ENCODE measurements at places on chromosomes 3 and 15.

GRCh38 chr3:14458434-14459275 is 56.2 kb downstream of the SLC6A6 start:
- no peak for DNase-seq

GRCh38 chr3:39184081-39184967 is 8.1 kb downstream of the XIRP1 start:
- DNase-seq: no peak

GRCh38 chr3:55531321-55531720 is 44.2 kb upstream of the WNT5A start:
- no peak for DNase-seq

DNA sequence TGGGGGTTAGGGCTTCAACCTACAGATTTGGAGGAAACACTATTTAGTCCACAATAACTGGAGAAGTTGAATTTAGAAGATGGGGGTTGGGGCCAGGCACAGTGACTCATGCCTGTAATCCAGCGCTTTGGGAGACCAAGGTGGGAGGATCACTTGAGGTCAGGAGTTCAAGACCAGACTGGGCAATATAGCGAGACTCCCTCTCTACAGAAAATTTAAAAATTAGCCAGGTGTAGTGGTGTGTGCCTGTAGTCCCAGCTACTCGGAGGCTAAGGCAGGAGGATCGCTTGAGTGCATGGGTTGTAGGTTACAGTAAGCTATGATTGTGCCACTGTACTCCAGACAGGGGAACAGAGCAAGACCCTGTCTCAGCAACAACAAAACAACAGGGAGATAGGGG is 5.0 kb upstream of the DYNLT2B start:
- DNase-seq: no peak

GRCh38 chr3:157088601-157089454 is 71.1 kb downstream of the CCNL1 start:
- DNase-seq: peak; percentile 96

- no peak for DNase-seq
Measured at GRCh38 chr3:33482111-33482521, 41.9 kb upstream of the UBP1 start.

DNA sequence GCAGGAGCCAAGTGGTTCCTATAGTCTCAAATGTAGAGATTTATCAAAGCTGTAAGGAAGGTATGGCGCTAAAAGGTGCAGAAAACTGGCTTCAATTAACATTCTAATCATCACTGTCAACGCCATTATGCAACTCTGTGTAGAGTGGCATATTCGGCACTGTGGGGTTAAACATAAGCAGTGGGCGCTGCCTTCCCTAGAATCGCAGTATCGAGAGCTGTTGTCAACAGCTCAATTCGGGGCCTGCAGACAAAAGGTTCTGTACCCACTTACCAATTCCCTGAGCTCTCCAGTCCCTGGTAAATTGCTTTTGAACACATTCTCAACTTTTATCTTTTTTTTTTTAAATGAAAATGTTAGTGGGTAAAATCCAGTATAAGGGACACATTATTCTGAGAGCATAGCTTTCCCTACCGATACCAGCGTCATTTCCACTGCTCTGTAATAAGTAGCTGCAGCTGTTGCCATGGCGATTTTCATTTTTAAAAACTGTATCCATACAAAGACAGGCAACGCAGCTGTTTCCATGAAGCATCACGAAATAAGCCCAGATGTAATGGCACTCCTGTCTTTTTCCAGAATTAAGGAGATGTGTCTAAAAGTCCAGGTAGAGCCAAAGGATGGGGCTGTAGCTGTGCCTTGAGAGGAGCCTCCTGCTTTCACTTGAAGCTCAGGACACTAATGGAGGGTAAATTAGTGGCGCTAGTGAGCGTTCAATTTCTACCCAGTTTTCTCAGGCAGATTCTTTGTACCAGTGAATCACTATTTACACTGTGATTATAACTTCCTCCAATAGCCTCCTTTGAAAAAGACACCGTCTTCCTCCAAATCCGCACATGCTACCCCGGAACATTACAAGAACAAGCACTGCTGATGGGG is 250.3 kb downstream of the SLC9A9 start:
- no peak for DNase-seq

DNA sequence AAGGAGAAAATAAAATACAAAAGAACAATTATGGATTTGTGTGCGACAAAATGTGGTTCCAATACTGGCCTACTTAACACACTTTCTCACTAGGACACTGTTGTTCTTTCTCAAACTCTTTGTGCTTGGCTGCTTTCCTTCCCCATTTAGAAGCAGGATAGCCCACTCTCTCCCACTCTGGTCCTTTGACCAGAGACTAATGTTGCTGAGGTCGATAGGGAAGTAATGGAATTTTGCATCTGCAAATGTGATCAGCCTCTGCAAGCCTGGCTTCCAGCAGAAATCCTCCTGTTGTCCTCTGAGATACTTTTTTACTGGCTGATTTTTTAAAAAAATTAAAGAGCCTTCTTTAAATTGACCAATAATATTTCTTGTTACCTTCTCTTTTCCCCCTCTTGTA is 71.0 kb downstream of the PPM1L start:
- DNase-seq: no peak

DNA sequence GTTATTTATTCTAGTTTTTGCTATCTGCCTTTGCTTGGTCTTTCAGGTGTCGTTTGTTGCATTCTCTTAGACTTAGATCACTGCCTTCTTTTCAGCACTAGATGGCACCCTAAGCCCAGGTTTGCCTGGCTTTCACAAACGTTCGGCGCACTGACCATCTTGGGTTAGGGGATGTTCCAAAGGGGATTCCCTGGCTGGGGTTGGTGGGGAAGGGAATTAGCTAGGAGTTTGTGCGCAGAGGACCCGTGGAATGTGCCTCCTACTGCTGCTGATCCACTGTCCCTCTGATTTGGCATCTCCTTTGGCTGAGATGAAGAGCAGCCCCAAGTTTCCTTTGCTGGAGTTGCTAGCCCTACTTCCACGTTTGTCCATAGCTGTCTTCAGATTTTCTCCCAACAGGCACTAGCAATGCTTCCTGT is 33.9 kb downstream of the PFN2 start:
- DNase-seq: peak; percentile 20

DNA sequence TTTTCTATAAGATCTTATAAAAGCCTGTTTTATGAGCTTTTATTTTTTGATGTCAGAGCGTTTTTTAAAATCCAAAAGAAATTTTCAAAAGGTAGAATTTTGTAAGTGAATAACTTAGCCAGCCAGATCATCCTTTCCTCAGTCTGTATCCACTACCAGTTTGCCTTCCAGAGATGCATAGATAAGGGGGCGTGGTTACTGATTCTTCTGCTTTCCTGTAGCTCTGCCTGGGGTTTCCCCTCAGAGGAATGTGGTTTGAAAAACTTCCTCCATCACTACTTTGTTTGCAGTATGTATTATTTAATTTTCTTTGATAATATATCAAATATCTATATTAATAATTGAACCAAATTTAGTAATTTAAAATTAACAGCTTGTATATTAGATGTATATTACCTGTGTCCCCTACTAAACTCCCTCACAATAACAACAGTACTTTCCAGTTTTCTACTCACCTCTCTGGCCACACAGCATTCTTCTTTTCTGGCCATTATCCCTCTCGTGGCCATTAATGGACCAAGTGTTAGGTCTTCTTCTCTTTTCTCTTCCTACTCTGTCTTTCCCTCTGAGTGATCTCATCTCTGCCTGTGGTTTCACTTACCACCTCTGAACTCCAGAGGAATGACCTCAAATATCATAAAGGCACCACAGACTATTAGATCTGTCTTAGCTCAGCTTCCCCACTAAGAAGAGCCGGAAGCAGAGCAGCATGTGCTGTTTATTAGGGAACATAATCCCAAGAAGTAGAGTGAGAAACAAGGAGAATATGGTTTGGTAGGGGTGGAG is 239.7 kb downstream of the UBE2E2 start:
- peak; percentile 31 for DNase-seq

GRCh38 chr3:113005611-113006010 is 14.8 kb downstream of the GTPBP8 start:
- peak; percentile 68 for DNase-seq

- DNase-seq: no peak
Measured at GRCh38 chr3:165185707-165186327, 10.4 kb downstream of the SLITRK3 start.

DNA sequence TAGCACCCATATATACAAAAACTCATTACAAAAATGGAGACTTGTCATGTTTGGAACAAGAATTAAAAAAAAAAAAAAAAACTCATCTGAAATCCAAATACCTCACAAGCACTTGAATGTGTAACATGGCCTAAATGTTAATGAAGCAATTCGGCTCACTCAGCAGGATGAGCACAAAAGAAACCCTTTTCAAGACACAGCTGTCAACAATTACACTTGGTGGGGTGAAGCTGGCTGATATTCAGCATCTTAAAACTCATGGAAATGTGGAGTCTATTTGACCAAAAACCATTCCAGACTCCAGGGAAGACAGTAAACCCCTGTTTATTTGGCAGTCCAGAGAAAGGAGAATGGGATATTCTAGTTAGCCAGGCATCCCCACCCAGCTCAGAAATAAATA is 205.4 kb upstream of the TSC22D2 start:
- no peak for DNase-seq

DNA sequence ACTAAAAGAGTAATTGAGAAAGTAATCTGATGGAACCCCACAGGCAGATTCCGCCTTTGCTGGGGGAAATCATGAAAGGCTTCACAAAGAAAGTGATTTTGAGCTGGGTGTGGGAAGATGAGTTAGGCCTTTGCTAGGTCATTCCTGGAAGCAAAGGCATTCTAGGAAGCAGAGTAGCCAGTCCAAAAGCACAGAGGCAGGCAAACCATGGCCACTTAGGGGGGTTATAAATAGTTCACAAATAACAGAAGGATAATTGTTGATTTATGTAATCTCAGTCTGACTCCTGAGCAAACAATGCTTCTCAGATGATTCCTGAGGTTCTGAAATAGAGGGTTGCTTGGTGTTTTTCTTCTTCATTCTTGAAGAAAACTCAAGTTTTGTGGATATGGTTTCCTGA is 576.3 kb downstream of the NTRK3 start:
- no peak for DNase-seq

GRCh38 chr3:83581546-83581945 is 1377.2 kb upstream of the CADM2 start:
- DNase-seq: no peak

Data from CD4-positive, alpha-beta T cell treated with Interleukin-6 at 100 ng/mL for 8 hours (primary cell).